Astrocyte (in vitro differentiated cells and primary cell): ENCODE measurements at places on chromosomes 5 and 9. TPM values are rescaled to one million over a fixed set of nuclear protein-coding genes. Genes with fewer than 3 reads are reported as not detected.

The MSMP gene
- total RNA-seq = not detected in 2 replicates

The OR4F3 gene
- not detected in 2 replicates for total RNA-seq

The DOCK8 gene
- 2.6 and 4.4 TPM in 2 replicates for total RNA-seq

The SPATA6L gene
- total RNA-seq = 2.8 and 3.6 TPM in 2 replicates

The FAXDC2 gene
- total RNA-seq = 3.6 and 3.7 TPM in 2 replicates

The CEP72 gene
- total RNA-seq = 7.0 and 7.5 TPM in 2 replicates

The HSPB3 gene
- total RNA-seq = not detected in 2 replicates

The SHOC1 gene
- total RNA-seq = not detected in 2 replicates

The CD72 gene
- 1.8 and 2.4 TPM in 2 replicates for total RNA-seq

- H3K4me3 ChIP-seq = no peak overlapping the region
- no peaks in the 10 kb centered on the region for H3K27me3 ChIP-seq
- H3K36me3 ChIP-seq = no peaks in the 10 kb centered on the region
- DNase-seq = peak; percentile 5
- H3K27ac ChIP-seq = no peak overlapping the region
Observed at GRCh38 chr5:119031905-119032304, 39.0 kb upstream of the DMXL1 start.

GRCh38 chr9:78900500-78900899 is 603.6 kb downstream of the PSAT1 start:
- no peaks in the 10 kb centered on the region for H3K4me1 ChIP-seq
- no peak overlapping the region for H3K4me3 ChIP-seq
- no peaks in the 10 kb centered on the region for H3K36me3 ChIP-seq
- no peak overlapping the region for H3K27ac ChIP-seq
- no peaks in the 10 kb centered on the region for H3K27me3 ChIP-seq

DNA sequence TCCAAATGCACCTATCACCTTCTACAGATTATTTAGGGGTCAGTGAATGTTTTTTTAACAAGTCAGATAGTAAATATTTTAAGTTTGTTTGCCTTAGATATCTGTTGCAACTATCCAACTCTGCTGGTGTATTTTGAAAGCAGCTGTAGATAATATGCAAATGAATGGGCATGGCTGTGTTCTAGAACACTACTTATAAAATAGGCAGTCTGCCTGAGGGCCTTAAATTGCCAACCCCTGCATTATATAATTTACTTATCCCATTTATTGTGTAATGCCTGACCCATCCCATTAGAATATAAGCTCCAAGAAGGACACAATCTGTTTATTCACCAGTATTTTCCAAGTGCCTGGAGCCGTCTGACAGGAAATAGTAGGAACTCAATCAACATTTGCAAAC is 149.0 kb downstream of the TTC39B start:
- no peak for DNase-seq
- no peak overlapping the region for H3K4me3 ChIP-seq
- H3K36me3 ChIP-seq = no peaks in the 10 kb centered on the region
- H3K27me3 ChIP-seq = no peaks in the 10 kb centered on the region
- peaks cover 12% of the 10 kb centered on the region for H3K4me1 ChIP-seq
- H3K27ac ChIP-seq = no peak overlapping the region

DNA sequence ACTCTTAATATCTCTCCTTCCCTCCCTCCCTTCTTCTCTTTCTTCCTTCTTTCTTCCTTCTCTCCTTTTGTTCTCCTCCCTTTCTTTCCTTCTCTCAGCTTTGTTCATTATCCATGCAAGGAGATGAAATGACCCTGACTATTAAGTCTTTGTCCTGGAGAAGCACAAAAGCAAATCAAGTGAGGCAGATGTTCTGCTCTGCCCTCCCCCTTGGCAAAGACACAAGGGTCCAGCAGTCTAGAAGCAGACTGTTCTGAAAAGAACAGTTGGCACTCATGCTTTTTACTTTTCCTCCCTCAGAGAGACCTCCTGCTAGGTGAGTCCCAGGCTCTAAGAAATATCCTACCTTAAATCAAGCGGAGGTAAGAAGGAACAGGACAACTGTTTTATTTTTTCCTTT is 1067.6 kb upstream of the DMAC1 start:
- H3K4me1 ChIP-seq = peaks cover 14% of the 10 kb centered on the region
- no peak overlapping the region for H3K4me3 ChIP-seq
- DNase-seq = no peak
- no peaks in the 10 kb centered on the region for H3K36me3 ChIP-seq
- no peaks in the 10 kb centered on the region for H3K27me3 ChIP-seq

DNA sequence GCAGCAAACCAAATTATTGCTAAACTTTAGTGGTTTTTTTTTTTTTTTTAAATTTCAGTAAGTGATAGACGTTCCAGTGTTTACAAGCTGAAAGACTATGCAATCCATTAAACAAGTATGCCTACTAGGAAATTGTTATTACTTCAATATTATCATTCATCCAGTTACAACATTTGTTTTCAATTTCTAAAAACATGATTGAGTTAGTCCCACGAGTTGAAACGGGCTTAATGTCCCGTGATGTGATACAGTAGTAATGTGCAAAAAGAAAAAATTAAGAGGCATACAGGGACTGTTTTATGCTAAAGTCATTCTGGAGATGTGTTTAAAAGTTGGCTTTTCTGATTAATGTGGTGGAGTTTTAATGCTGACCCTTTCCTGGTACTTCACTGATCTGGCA is 550.3 kb upstream of the DMAC1 start:
- no peak overlapping the region for H3K27ac ChIP-seq
- H3K27me3 ChIP-seq = no peaks in the 10 kb centered on the region
- H3K4me3 ChIP-seq = no peak overlapping the region
- no peaks in the 10 kb centered on the region for H3K36me3 ChIP-seq
- no peaks in the 10 kb centered on the region for H3K4me1 ChIP-seq

- H3K27ac ChIP-seq = no peak overlapping the region
- no peak for DNase-seq
- H3K4me1 ChIP-seq = no peaks in the 10 kb centered on the region
- no peaks in the 10 kb centered on the region for H3K27me3 ChIP-seq
- H3K4me3 ChIP-seq = no peak overlapping the region
Observed at GRCh38 chr5:124050120-124050770, 538.3 kb downstream of the CSNK1G3 start.

GRCh38 chr5:172716796-172717313 is 54.1 kb downstream of the DUSP1 start:
- H3K27ac ChIP-seq = peak overlapping the region; percentile 33
- DNase-seq = peak; percentile 52
- H3K4me1 ChIP-seq = peaks cover 13% of the 10 kb centered on the region
- no peak overlapping the region for H3K4me3 ChIP-seq

DNA sequence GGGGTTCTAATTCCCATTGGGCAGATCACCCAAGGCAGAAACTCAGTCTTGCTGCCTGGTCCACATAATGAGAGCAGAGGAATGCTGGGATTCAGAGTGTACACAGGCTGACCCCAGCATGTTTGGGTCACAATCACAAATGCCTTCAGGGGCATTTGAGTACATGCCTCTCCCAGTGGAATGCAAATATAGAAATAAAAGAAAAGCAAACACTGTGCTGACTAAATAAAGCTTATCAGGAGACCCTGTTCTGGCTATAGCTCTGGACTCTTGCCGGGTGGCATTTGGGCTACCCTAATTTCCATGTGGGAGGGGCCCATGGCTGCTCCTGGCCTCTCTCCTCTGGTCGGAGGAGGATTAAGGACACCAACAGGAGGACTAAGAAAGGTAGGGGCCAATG is 121.4 kb downstream of the DOCK8 start:
- no peaks in the 10 kb centered on the region for H3K4me1 ChIP-seq
- no peak overlapping the region for H3K4me3 ChIP-seq
- H3K27me3 ChIP-seq = no peaks in the 10 kb centered on the region
- no peak overlapping the region for H3K27ac ChIP-seq

- H3K4me3 ChIP-seq = no peak overlapping the region
- H3K27ac ChIP-seq = no peak overlapping the region
- peaks cover 5% of the 10 kb centered on the region for H3K27me3 ChIP-seq
- H3K4me1 ChIP-seq = no peaks in the 10 kb centered on the region
- no peak for DNase-seq
- no peaks in the 10 kb centered on the region for H3K36me3 ChIP-seq
Observed at GRCh38 chr9:130306823-130307666, 41.5 kb downstream of the HMCN2 start.

DNA sequence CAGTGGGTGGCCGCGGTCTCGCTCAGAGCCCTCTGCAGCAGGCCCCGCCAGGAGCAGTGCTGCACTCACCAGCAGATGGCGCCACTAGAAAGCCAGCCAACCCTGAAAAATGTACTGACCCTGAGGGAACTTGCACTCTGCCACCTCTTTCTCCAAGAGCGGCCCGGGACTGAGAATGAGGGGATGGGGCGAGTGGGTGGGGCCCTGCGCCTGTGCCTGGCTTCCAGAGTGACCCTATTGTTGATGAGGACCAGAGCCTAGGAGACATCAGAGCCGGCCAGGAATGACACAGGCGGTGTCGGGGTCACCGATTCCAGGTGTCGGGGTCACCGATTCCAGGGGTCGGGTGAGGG is 2.9 kb upstream of the IL17B start:
- no peak for DNase-seq
- H3K36me3 ChIP-seq = no peaks in the 10 kb centered on the region
- H3K4me3 ChIP-seq = no peak overlapping the region
- peaks cover 10% of the 10 kb centered on the region for H3K4me1 ChIP-seq
- no peak overlapping the region for H3K27ac ChIP-seq

DNA sequence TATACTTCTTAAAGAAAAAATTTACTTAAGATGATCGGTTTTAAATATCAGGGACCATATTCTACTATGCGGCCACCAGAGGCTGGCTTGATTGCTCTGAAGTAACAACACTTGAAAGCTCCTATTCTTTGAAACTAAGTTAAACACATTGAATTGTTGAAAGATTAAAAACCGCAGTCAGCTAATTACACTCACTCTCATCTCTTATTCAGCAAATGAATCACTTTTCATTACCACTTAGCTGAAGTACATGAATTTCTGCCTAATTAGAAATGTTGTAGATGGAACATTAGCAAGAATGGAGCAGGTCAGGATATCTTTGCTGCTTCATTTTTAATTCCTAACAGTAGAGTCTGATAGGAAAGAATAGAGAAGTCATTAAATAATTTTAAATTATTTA is 42.3 kb downstream of the LSM11 start:
- no peak for DNase-seq
- no peaks in the 10 kb centered on the region for H3K4me1 ChIP-seq
- H3K27me3 ChIP-seq = no peaks in the 10 kb centered on the region
- H3K36me3 ChIP-seq = peaks cover 24% of the 10 kb centered on the region
- H3K27ac ChIP-seq = no peak overlapping the region

- H3K27me3 ChIP-seq = no peaks in the 10 kb centered on the region
- no peaks in the 10 kb centered on the region for H3K36me3 ChIP-seq
- no peak overlapping the region for H3K27ac ChIP-seq
- H3K4me3 ChIP-seq = no peak overlapping the region
Observed at GRCh38 chr9:12847561-12847960, 72.7 kb downstream of the LURAP1L start.

DNA sequence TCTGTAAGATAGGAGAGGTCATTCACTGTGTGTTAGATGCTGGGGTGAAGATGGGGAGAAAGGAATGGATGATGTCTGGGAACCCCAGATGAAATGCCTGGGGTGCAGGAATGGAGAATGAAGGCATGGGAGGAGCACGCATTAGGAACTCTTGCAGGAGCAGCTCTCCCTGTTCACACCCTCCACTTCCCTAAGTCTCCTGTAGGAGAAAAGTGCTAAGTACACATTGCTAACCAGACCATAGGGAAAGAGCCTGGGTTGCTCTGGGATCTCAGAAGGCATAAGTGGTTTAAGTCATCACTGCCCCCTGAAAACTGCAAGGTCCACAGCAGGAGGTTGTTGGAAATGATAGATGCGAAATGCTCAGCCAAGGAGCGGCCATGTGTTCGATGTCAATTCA is 163.1 kb downstream of the SEC61B start:
- DNase-seq = no peak
- H3K27me3 ChIP-seq = no peaks in the 10 kb centered on the region
- peaks cover 6% of the 10 kb centered on the region for H3K4me1 ChIP-seq
- no peak overlapping the region for H3K27ac ChIP-seq
- H3K4me3 ChIP-seq = no peak overlapping the region

GRCh38 chr9:22997923-22998322 is 551.3 kb downstream of the DMRTA1 start:
- H3K27me3 ChIP-seq = no peaks in the 10 kb centered on the region
- no peak overlapping the region for H3K4me3 ChIP-seq
- no peaks in the 10 kb centered on the region for H3K4me1 ChIP-seq
- DNase-seq = no peak
- no peak overlapping the region for H3K27ac ChIP-seq

DNA sequence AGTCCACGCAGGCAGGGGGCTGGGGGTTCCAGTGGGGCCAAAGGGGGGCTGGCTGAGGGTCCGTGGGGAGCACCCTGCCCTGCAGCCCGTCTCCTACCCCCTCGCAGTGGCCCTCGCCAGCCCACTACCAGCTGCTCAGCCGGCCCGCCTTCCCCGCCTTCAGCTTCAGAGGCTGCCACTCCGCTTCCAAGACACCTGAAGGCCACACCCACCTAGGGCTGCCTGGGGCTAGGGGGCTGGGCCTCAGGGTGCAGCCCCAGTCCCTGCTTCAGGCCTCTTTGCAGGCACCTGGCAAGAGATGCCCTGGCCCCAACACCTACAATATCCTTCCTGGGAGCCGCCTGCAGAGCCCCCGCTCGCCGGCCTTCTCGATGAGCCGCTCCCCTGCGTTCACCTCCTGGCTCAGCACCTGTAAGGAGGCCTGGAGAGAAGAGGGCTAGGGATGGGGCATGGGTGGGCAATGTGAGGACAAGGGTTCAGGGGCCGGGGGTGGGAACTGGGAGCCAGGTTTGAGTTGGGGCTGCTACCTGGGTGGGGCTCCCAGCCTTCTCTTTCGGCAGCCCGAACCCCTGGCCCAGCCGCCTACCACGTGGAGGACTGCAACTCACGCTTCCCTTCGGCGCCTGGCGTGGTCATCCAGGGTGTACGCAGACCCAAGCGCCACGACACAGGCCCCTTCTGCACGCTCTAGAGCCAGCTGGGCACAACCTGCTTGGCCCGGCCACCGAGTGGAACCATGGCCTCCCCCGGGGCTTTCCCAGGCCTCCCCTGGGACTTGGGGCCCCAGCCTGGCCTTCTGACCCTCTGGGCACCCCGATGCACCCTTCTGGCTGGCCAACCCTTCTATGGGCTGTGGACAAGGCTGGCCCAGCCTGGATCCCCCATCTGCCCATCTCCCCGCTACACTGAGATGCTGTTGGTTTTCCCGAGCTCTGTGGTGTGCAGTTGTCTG is 1.7 kb downstream of the STPG3 start:
- DNase-seq = no peak
- H3K27ac ChIP-seq = no peak overlapping the region
- no peak overlapping the region for H3K4me3 ChIP-seq
- peaks cover 22% of the 10 kb centered on the region for H3K4me1 ChIP-seq

DNA sequence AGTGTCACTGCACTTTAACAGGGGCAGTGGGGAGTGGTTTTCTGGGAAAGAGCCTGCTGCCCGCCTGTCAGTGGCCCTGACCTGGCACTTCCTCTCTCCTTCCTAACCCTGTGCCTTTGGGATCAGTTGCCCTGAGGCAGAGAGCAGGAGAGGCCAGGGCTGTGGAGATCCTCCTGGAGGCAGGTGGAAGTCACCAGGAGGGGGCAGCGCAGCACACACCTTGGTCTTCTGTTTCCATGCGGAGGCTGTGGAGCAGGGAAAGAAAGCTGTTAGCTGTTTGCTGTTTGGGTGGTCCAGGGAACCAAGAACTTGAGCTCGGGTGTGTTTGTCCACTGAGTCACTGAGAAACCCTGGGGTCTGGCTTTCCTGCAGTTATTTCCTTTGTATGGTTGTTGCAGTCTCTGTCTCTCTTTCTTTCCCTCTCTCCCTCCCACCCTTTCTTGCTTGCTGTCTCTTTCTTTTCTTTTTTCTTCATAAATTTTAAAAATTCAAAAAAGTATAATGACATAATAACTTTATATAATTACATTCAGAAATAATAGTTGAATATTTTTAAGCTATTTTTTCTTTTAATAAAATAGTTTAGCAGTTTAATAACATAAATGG is 28.1 kb downstream of the NTRK2 start:
- no peaks in the 10 kb centered on the region for H3K4me1 ChIP-seq
- H3K4me3 ChIP-seq = no peak overlapping the region
- no peak overlapping the region for H3K27ac ChIP-seq
